Stimulated activated CD8-positive, alpha-beta memory T cell treated with anti-CD3 and anti-CD28 coated beads, Interleukin-4, amount 100 ng/mL, for 1 hour (primary cell): ENCODE measurements at places on chromosomes 4 and X.
A peak's percentile ranks its signal among the peaks of the same experiment; 100 is the strongest.

DNA sequence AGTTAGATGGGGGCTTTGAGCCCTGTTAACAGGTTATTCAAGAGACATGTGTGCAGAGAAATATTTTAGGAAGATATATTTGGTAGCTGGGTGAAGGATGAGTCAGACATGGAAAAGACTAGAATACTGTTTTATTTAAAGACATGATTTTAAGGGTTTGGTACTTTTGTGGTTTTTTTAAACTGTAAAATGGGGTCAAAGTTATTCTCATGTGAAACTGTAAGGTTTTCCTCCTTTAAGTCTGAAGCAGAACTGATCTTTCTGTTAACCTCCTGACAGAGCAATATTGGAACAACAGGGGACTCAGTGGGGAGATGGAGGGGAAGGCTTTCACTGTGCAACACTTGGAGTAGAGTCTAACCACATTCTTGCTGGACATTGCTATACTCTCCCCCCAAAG, 112.4 kb upstream of the LSM6 start:
- DNase-seq: no peak

DNA sequence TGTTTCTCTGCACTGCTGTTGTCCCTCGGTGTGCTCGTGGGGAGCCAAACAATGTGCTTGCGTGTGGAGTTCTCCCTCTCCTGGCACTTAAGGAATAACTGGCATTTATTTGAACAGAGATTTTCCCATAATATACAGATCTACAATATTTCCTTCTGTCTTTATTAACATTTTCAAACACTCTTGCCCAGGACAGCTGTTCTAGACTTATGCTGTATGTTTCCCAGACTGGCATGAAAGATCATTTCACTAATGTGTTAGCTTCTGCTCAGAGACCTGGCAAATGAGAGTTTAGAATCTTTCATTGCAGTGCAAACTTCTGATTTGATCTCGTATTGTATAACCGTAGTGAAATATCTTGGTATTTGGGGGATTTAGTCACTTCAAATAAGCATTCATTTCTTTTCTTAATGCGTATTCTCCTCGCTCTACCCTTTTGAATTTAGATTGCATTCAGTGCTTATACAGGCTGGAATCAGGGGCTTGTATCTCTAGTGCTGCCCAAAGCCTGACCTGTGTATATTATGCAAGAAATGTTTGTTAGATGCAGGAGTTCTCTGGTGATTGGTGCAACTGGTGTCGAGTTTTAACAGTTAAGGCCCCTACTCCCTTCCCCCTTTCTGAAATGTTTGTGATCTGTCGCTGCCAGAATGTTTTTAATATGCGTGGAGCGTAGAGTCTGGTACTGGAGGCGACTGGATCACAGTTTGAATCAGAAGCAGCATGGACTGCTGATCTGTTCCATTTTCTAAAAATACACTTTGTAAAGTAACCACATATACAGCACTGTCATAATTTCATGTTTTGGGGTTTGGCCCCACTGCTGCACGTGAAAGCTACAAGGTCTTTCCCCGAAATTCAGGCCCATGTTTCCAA, 326.3 kb downstream of the ARHGAP10 start:
- no peak for DNase-seq

GRCh38 chrX:40734971-40735324, 394 bp downstream of the MED14 start:
- DNase-seq: no peak

DNA sequence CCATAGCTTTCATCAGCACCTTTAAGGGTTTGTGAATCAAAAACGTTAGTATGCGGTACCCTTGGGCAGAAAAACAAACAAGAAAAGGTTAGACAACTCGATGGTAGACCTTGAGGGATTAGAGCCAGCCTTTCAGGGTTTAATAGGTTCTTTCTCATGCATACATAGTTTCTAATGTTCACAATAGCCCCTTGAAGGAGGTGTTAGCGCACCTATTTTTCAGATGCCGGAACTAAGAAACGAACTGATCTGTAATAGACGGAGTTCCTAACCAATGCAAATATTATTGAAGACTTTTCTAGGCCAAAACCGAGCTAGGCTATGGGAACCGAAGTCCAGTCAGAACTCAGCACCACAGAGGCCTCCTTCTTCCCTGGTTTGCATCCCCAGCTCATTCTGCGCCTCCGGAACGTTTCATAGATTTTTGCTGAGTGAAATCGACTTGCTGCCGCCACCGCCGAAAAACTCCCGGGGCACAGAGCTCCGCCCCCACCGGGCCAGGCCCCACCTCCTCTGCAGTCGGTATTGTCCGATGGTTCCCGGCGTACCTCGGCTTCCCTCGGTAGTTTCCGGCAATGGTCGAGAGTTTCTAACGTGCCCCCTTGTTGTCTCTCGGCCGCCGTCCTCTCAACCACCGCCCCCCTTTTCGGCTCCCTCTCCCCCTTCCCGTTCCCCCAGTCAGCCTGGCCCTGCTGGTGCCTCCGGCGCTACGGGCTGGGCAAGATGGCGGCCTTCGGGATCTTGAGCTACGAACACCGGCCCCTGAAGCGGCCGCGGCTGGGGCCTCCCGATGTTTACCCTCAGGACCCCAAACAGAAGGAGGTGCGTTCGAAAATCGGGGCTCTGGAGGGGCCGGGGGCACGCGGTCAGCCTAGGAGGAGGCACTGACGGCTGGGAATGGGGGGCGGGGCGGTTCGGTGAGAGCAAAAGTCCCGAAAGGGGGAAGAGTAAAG, at the start of gene MED12:
Gene MED12 (plus strand): TSS at position 565 of the 953 bp plus-strand sequence. CDS start 159 bp downstream, at position 724.
- DNase-seq: peak; percentile 66

GRCh38 chr4:158793021-158793420, 24.2 kb downstream of the FNIP2 start:
- DNase-seq: no peak

DNA sequence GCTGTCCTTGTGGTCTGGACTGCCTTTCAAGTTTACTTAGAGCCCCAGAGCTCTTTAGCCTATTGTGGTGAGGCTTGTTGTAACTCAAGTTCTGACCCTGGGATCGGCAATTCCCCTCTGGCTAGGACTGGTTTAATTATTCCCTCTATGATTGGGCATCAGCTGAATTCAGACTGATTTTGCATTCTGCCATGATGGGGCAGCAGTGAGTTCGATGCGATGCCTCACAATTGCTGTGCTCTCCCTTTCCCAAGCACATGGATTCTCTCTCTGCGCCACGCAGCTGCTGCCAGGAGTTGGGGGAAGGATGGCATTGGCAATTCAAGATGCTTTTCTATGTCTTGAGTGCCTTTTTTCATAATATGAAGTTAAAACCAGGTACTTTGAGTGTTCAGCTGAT, 327.8 kb upstream of the CXorf51B start:
- DNase-seq: no peak

DNA sequence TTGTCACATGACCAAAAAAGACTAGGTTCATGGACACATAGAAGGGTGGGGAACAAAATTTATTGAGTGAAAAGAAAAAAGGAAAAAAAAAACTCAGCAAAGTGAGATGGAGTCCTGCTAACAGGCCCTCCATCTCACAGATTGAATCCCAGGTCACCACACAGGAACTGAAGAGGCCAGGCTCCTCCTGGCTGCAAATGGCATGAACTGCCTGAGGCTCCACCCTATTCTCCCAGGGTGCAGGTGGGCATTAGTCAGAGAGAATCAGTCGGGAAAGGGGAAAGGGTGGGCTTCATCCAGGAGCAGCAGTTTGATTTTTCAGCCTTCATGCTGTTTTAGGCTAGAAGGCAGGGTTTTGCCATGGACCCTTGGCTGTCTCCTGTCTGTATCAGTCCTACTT, 128.5 kb upstream of the GRID2 start:
- no peak for DNase-seq

- no peak for DNase-seq
Measured at GRCh38 chr4:156779042-156779441, 192.6 kb downstream of the PDGFC start.

- DNase-seq: no peak
Measured at GRCh38 chrX:372856-373640, 13.7 kb downstream of the PPP2R3B start.

GRCh38 chr4:187656959-187657358, 338.6 kb upstream of the ZFP42 start:
- no peak for DNase-seq

DNA sequence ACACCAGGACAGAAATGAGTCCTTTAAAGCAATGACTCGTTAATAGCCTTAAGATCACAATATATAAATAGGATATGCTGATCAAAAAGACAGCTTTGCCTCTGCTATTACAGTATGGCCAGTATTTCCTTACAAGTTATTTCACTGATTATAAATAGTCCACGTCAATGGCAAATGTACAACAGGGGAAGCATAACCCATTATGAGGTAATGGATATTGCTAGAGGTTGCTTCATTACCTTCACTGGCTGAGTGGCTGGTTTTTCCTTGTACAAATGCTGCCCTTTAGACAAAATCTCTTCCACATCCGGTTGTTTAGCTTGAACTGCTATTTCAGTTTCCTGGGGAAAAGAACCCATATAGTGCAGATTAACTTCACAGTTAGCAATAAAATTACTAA, 764.6 kb upstream of the FTHL17 start:
- no peak for DNase-seq

GRCh38 chr4:83810428-83810827, 274.5 kb downstream of the GPAT3 start:
- DNase-seq: no peak

GRCh38 chrX:53716328-53717088, 30.0 kb upstream of the HUWE1 start:
- no peak for DNase-seq

- DNase-seq: no peak
Measured at GRCh38 chr4:147927377-147928137, 195.7 kb downstream of the ARHGAP10 start.

DNA sequence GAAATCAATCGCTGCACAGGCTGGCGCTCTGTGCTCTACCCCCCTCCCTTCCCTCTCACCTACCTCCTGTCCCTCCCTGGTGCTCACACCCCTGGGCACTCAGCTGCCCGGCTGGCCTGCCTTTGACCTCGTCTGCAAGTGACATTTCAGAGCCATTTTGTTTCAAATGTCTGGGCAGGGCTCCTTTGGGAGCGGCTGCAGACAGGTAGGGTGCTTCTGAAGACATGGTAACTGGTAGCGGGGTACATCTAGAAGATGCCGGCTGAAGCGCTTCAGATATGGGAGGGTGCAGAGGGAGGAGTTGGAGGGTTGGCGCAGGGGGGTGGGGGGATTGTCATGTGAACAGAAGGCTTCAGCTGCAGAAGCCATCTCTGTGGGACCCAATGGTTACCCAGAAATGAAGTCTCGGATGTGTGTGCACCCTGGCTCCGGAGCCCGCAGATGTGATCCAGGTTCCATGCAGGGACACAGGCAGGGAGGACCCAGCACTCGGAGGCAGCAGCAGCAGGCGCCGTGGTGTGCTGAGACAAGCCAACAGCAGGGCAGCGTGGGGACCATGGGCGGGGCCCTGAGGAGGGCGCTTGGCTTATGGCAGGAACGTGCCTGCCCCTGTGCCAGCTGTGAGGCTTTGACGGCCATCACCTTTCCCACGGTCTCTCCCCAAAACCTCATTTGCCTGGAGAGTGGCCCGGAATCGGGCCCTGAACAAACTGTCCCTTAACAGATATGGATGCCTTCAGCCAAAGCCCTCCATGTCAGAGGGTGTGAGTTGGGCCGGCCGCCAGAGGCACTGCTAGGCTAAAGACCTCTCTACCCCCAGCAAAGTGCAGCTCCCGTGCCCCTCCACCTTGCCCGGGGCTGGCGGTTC, 7.6 kb upstream of the DUSP9 start:
- no peak for DNase-seq

DNA sequence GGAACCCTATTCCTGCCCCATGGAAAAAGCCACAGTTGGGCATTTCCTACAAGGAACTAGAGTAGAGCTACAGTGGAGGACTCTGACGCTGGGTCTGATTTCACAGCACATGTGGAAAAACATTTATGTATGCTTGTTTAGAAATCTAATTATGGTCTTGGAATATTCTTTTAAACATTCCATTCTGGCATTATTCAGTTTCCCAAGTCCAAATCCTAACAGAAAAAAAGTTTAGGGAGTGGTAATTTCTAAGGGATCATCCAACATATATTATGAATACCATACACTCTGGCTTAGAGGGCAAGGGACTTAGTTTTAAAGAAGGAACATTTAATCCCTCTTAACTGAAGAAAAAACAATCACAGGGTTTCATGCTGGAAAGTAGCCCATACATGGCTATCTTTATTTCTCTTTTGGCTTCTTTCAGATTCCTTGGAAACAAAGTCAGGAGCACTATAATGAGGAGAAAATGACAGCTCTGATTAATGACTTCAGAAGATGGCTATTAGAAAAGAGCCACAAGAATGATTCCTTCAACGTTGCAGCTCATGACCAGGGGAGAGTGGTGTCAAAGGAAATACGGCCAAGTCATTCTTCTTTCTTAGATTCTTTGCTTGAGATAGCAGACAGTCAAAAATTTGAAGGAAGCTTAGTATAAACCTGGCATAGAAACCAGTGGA, 56.1 kb downstream of the CNGA2 start:
- no peak for DNase-seq

- DNase-seq: no peak
Measured at GRCh38 chr4:153931804-153932203, 142.9 kb upstream of the SFRP2 start.

GRCh38 chrX:37896511-37896890, 49.1 kb upstream of the DYNLT3 start:
- DNase-seq: no peak

- no peak for DNase-seq
Measured at GRCh38 chr4:117479673-117480072, 394.3 kb upstream of the TRAM1L1 start.

DNA sequence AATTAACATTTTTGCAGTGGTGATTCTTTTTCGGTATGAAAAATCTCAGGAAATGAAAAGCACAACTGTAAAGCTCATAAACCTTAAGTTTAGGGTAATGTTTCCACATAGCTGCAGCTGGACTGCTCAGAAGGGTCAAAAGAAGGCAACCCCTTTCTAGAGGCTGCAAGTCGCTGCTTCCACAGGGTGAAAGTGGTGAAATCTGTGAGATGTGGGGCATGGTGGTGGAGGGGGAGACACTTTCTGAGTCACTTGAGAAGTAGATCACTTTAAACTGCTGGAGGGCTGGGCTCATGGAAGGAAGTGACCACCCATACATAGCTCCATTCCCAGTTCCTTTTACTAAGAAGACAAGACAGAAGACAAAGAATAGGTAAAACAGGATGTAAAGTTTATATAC, 8.7 kb downstream of the SFRP2 start:
- no peak for DNase-seq

GRCh38 chrX:15298780-15299179, 16.7 kb downstream of the ASB11 start:
- no peak for DNase-seq

DNA sequence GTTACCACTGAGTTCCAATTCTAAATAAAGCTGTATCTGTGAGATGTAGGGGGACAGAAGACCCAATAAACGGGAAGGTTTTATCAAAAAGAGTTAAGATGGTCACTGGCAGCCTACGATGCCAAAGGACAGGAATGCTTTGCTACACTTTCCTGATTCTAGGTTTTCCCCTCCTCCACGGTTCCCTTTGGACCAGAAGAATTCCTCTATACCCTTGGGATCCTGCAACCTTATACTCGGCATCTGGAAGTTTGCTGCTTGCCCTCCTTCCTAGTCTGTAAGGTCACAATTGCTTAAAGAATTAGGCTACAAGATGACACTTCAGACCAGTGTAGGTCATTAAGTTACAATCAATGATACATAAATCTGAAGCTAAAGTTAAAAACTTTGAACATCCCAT, 64.3 kb downstream of the SCML2 start:
- DNase-seq: no peak

GRCh38 chr4:127775843-127776242, 6.3 kb upstream of the HSPA4L start:
- DNase-seq: no peak
